ENCODE measurements at places on chromosomes 16 and 17. TPM values are rescaled to one million over a fixed set of nuclear protein-coding genes. Genes with fewer than 3 reads are reported as not detected.

The KREMEN2 gene
- total RNA-seq: 8.5 TPM

GRCh38 chr17:65895969-65896368 is 296.0 kb downstream of the CEP112 start:
- H3K27ac ChIP-seq: no peak overlapping the region
- H3K36me3 ChIP-seq: no peaks in the 10 kb centered on the region
- DNase-seq: no peak
- H3K4me3 ChIP-seq: no peak overlapping the region

DNA sequence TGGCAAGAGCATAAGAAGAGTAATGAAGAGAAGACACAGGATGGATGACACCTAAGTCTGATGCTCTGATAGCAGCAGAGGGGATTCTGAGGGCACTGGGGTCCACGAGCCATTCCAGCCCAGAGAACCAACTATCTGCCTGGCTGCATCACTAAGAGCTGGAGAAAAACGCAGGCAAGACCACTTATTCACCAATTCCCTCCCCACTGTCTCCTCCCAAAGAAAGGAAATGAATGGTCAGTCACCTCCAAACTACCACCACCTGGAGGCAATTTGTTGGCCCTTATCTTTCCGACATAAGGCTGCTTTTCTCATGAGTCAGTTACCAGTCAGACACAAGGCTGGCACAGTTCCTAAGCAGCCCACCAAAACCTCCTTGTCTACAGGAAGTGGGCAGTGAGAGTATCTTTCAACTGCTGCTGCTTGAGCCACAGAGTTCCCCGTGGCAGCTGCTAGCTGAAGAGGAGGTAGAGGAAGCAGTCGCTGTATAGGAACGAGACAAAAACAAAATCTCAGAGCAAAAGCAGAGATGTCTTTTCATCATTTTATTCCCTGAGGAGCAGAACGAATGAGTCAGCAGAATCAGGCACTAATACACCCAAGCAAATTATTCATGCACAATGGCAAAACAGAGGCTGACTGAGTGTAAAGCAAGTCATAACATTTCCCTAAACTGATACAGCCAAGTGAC is 111.1 kb downstream of the SMG6 start:
- peak; percentile 66 for DNase-seq
- H3K4me1 ChIP-seq: peaks cover 24% of the 10 kb centered on the region
- no peaks in the 10 kb centered on the region for H3K36me3 ChIP-seq
- H3K4me3 ChIP-seq: no peak overlapping the region
- no peaks in the 10 kb centered on the region for H3K27me3 ChIP-seq

GRCh38 chr16:77220427-77220826 is 21.2 kb downstream of the SYCE1L start:
- no peaks in the 10 kb centered on the region for H3K4me1 ChIP-seq
- no peak for DNase-seq
- no peak overlapping the region for H3K27ac ChIP-seq

DNA sequence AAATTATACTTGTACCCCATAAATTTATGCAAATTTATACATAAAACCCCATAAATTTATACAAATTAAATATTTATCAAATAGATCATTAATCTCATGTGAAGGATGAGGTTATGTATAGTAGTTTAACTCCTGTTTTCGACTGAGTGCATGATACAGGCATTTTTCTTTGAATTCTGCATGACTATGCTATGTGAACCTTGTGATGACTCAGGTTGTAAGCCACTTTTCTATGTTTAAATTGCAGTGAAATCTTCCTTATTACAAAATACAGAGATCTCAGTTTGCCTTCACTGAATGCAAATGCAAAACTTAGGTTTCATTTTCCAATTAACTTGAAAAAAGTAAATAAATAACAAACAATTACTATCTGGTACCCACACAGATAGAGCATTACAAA is 843.7 kb downstream of the CDH11 start:
- H3K4me1 ChIP-seq: peaks cover 57% of the 10 kb centered on the region
- DNase-seq: no peak
- H3K36me3 ChIP-seq: no peaks in the 10 kb centered on the region
- H3K4me3 ChIP-seq: no peak overlapping the region

- H3K36me3 ChIP-seq: peaks cover 6% of the 10 kb centered on the region
- no peaks in the 10 kb centered on the region for H3K27me3 ChIP-seq
- H3K4me3 ChIP-seq: no peak overlapping the region
- peaks cover 7% of the 10 kb centered on the region for H3K4me1 ChIP-seq
- DNase-seq: no peak
Observed at GRCh38 chr17:16434662-16435061, 19.3 kb downstream of the TRPV2 start.

DNA sequence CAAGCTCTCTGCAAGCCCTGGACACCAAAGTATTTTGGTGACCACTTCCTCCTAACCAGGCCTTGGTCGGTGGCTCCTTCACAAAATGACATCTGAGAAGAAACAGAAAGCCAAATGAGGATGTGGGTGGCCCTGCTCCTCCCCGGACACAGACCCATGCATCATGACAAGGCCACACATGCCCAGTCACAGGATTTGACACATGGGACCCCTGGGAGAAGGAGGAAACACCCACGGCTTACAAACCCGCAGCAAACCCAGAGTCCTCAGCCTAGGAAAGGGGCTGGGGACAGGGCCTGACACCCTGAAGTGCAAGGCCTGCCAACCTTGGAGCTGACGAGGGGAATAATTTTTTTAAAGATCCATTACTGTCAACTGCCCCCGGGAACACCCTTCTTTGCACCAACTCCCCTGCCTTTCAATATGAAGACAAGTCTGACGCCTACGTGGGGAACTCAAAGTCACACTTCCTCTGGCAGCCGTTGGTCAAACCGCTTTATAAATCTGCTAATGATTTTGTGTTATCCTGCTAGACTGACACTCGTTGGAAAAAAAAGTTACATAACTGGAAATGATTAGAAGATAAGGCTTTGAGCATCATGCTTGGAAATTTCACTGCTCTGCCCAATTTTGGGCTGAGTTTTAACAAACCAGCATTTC is 41.3 kb downstream of the GAS7 start:
- no peaks in the 10 kb centered on the region for H3K36me3 ChIP-seq
- peak; percentile 90 for DNase-seq
- H3K27me3 ChIP-seq: no peaks in the 10 kb centered on the region
- H3K4me3 ChIP-seq: peak overlapping the region; percentile 35
- peaks cover 31% of the 10 kb centered on the region for H3K4me1 ChIP-seq

GRCh38 chr17:80055597-80055996 is 19.2 kb downstream of the CCDC40 start:
- no peak overlapping the region for H3K4me3 ChIP-seq
- H3K27me3 ChIP-seq: no peaks in the 10 kb centered on the region
- no peak overlapping the region for H3K27ac ChIP-seq
- DNase-seq: no peak
- no peaks in the 10 kb centered on the region for H3K36me3 ChIP-seq
- H3K4me1 ChIP-seq: no peaks in the 10 kb centered on the region

GRCh38 chr17:64499805-64500486 is 3.1 kb upstream of the POLG2 start:
- H3K27me3 ChIP-seq: no peaks in the 10 kb centered on the region
- H3K27ac ChIP-seq: peak overlapping the region; percentile 87
- DNase-seq: peak; percentile 46
- peaks cover 64% of the 10 kb centered on the region for H3K36me3 ChIP-seq
- peaks cover 89% of the 10 kb centered on the region for H3K4me1 ChIP-seq
- H3K4me3 ChIP-seq: 0 out of 2 replicates have a peak overlapping the region, but pooled peaks have one; percentile 10

DNA sequence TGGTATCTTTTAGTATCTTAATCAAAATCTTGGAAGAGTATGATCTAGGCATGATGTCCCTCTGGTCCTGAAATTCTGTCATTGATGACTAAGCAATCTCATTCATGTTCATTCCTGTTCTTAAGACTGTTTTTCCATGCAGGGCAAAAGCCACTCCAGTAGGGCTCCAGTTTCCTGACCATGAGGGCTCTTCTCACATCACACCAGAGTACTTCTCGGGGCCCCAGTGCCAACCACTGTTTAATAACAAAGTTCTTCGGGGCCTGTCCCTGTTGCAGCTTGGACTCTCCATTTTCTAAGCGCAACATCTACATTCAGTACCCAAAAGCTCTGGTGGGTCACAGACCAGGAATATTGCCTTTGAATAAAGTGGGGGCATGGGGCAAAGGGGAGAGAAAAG is 52.0 kb downstream of the IRX6 start:
- H3K36me3 ChIP-seq: no peaks in the 10 kb centered on the region
- no peak overlapping the region for H3K27ac ChIP-seq
- no peak for DNase-seq

GRCh38 chr17:74466828-74467184 is 372 bp downstream of the CD300A start:
- H3K27me3 ChIP-seq: no peaks in the 10 kb centered on the region
- no peaks in the 10 kb centered on the region for H3K4me1 ChIP-seq
- no peaks in the 10 kb centered on the region for H3K36me3 ChIP-seq
- no peak overlapping the region for H3K4me3 ChIP-seq
- DNase-seq: no peak

GRCh38 chr17:83125515-83126274 is 46.3 kb downstream of the METRNL start:
- H3K27ac ChIP-seq: no peak overlapping the region
- H3K4me1 ChIP-seq: peaks cover 2% of the 10 kb centered on the region
- DNase-seq: no peak
- H3K4me3 ChIP-seq: no peak overlapping the region
- no peaks in the 10 kb centered on the region for H3K36me3 ChIP-seq

DNA sequence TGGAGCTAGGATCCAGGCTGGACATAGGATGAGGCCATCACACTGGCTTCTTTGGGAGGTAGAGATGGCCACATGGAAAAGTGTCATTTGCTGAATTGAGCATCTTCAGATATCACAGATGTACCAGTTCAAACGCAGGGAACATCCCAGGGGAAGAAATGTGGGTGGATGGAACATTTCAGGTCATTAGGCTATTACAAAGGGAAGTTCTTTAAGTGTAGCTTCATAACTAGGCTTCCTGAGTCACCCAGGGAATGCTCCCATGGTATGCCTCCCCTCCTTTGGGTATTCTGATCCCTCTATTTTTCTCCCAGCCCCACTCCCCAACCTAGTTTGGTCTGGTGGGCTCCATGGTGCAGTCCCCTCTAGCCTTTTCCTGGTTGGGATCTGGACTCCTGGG is 69.8 kb upstream of the IRX3 start:
- no peak overlapping the region for H3K4me3 ChIP-seq
- no peak for DNase-seq
- peaks cover 15% of the 10 kb centered on the region for H3K4me1 ChIP-seq
- no peaks in the 10 kb centered on the region for H3K36me3 ChIP-seq
- no peaks in the 10 kb centered on the region for H3K27me3 ChIP-seq
- no peak overlapping the region for H3K27ac ChIP-seq

- H3K27me3 ChIP-seq: no peaks in the 10 kb centered on the region
- no peak overlapping the region for H3K27ac ChIP-seq
- DNase-seq: no peak
- H3K36me3 ChIP-seq: no peaks in the 10 kb centered on the region
- peaks cover 5% of the 10 kb centered on the region for H3K4me1 ChIP-seq
Observed at GRCh38 chr16:5026664-5027063, 7.1 kb downstream of the NAGPA start.

- peak overlapping the region; percentile 79 for H3K4me3 ChIP-seq
- DNase-seq: peak; percentile 80
- H3K27ac ChIP-seq: peak overlapping the region; percentile 48
- H3K27me3 ChIP-seq: no peaks in the 10 kb centered on the region
Observed at GRCh38 chr17:81890447-81891302, 711 bp downstream of the ALYREF start.

GRCh38 chr16:87223656-87224248 is 93.4 kb downstream of the C16orf95 start:
- H3K4me3 ChIP-seq: no peak overlapping the region
- H3K27ac ChIP-seq: no peak overlapping the region
- peak; percentile 9 for DNase-seq
- no peaks in the 10 kb centered on the region for H3K27me3 ChIP-seq
- H3K36me3 ChIP-seq: no peaks in the 10 kb centered on the region

DNA sequence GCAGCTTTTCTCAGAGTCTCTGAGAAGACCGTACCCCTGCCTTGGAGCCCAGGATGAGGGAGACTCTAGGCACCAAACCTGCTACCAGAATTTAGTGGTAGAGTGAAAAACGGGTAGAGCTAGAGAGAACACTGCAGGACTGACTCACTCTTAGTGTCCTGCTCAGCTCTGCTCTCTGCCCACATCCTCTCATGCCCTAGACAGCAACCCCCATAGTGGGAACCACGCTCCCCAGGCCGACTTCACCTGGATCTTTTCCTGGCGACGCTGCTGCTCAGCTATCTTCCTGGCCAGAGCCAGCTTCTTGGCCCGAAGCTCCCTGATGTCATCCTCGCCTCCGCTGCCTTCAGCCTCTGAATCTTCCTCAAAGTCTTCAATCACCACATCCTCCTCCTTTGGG is 26.7 kb downstream of the HIC1 start:
- H3K4me3 ChIP-seq: no peak overlapping the region
- no peak for DNase-seq
- no peaks in the 10 kb centered on the region for H3K27me3 ChIP-seq
- H3K4me1 ChIP-seq: peaks cover 10% of the 10 kb centered on the region
- H3K27ac ChIP-seq: no peak overlapping the region

DNA sequence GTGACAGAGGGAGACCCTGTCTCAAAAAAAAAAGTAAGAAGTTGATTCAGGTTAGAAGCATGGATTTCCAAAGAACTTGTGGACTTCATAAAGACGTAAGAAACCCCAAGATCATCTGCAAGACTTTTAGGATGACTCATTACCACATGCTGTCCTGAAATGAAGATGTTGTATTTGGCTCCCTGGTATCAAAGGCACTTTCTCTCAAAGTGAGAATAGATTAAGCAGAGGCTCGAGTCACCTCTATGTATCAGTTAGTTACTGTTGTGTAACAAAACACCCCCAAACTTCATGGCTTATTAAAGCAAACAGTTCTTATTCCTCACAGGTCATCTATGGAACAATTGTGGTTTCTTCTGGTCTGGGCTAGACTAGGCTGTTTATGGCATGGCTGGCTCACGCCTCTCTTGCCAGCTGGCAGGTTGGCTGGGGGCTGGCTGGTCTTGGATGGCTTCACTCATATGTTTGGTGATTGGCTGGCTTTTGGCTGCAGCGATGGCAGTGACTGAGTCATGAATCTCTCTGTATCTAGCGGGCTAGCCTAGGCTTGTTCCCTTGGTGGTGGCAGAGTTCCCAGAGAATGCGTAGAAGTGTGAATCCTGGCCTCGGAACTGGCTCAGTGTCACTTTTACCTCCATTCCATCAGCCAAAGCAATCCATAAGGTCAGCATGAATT is 60.4 kb upstream of the MSI2 start:
- H3K4me3 ChIP-seq: no peak overlapping the region
- H3K27ac ChIP-seq: no peak overlapping the region
- peaks cover 7% of the 10 kb centered on the region for H3K4me1 ChIP-seq
- no peaks in the 10 kb centered on the region for H3K36me3 ChIP-seq

All from Karpas-422 (cell line).